ENCODE measurements at places on chromosomes 11 and 22.

DNA sequence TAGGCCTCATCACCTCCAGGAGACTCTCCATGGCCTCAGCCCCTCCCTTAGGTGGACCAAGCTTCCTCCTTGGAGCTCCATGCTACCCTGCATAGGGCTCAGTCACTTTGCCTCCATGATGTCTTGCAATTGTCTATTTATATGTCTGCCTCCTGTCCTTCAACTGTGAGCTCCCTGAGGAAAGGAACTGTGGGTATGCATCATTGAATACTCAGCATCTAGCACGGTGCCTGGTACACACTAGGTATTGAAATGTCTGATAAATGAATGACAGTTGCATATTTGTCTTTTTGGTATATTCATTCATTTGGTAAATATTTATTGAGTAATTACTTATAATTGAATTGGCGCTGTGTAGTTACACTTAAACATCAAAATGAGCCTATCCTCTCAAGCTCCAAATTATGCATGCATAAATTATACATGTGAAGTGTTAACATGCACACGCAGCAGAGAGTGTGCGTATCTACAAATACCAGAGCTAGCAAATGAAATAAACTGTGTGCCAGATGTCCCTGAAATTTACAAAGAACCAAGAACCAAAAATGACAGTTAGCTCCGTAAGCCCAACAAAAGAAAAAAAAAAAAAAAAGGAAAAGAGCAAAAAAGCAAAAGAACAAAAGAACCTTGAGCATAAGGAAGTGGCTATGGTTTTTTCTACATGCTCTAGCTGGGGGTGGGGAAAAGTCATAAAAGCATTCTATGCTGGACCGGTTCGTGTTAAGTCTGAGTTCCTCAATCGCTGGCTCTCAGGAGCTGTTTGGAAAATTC, 25.2 kb downstream of the GRAP2 start:
- DNase-seq, result no peak

DNA sequence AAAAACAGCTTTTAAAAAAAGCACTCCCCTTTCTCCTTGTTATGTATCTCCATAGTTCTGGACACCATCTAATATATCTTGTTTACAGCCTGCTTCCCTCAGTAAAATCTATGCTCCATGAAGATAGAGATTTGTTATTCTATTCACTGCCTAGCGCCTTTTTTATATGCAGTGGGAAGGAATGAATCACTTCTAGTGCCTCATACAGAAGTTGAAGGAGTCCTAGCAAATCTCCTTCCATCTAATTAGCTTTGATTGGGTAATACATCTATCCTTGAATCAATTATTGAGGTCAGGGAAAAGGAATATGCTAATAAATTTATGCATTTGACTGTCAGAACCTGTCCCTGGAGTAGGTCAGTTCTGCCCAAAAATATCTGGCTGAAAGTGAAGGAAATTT, 25.8 kb downstream of the SPA17 start:
- no peak for DNase-seq

DNA sequence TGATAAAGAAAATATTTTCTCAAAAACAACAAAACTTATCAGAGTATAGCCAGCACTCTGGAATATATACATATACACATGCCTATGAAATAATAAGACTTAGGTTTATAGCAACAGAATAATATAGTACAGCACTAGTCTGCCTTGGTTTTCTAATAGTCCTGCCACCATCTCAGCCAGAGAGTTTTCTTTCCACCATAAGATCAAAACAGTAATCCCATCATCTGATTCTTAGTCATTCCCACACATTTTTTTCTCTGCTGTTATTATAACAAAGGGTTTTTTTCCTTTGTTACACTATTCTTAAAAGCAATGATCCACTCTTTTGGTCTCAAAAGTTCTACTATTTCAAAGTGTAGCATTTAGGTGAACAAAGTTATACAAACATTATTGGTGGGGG, 15.1 kb downstream of the MTMR2 start:
- no peak for DNase-seq

GRCh38 chr11:113124006-113124405, 162.8 kb downstream of the NCAM1 start:
- no peak for DNase-seq

DNA sequence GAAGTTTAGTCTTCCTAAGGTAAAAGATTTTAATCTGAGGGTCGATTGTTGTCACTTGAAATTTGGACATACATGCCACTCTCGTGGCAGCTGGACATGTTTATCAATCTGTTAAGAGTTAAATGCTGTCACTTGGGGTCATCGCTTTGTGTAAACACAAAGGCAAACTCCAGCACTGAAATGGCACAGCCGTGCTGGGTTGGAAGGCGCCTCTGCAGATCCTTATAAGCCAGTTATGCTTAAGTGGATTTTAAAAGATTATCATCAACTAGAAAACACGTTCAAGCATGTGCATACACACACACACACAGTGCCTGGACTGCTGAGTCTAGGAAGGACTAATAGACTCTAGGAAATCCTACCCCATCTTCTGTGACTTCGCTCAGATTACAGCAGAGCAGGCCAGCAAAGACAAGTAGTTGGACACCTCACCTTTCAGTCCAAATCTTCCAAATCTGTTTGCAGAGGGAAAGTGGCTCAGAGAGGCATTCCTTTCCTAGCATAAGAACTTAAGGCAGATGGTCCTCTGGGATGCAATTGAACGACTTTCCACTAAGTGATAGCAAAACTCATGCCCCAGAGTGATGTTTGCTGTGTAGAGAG, 83.7 kb downstream of the CACNG2 start:
- no peak for DNase-seq

- DNase-seq, result no peak
These were observed at the start of gene IL18 for GRCh38 chr11:112163875-112164685. TSS of gene IL18 (minus strand) at chr11:112164094. CDS start at chr11:112155053, 9,041 bp downstream.

DNA sequence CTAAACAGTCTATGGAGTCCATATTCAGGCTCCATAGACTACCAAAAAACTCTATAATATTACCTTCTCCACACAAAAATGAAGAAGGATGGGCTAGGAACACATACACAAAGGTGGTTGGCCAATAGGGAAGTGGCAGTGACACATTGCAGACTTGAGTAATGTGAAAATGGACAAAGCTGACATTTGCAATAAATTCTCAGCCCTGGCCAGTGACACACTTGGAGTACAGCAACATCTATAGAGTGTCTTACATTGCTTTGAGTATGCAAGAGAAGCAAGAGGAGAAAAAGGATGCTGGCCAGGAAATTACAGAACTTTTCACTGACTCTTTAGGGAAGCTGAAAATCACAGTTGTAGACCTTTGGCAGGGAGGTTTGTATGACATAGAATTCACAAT, 7.3 kb upstream of the OR52W1 start:
- DNase-seq, result no peak

GRCh38 chr11:43515090-43515489, 156.4 kb downstream of the TTC17 start:
- no peak for DNase-seq

DNA sequence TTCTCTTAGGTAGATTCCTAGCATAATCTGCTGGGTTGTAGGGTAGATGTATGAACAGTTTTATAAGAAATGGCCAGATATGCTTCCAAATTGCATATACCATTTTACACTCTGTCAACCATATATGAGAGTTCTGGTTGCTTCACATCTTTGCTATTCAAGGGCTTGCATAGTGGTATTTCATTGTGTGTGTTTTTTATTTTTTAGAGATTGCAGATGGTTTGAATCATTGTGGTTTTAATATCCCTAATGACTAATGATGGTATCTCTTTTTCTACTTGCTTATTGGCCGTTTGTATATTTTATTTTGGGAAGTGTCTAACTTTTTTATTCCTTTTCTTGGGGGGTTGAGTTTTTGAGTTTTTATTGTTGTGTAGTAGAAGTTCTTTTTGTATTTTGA, 26.9 kb downstream of the RNF214 start:
- DNase-seq, result no peak

- DNase-seq, result no peak
These were observed 19.9 kb upstream of the ME3 start for GRCh38 chr11:86692317-86692716.

DNA sequence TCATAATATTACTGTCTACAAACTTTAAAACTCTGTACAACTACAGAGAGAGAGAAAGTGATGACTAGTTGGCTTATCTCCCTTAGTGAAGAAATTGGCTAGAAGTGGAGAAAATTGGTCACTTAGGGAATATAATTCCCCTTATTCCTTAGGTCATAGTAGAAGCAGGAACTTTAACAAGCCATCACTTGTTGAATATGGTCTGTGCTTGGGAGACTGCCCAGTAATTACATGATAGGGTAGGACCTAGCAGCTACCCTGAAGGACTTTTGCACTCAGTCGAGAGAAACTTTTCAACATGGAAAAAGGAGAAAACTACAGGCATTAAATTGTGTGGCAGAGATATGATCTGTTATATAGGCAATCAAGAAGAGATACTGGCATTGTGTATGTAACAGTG, 576.5 kb upstream of the CCDC90B start:
- DNase-seq, result no peak

DNA sequence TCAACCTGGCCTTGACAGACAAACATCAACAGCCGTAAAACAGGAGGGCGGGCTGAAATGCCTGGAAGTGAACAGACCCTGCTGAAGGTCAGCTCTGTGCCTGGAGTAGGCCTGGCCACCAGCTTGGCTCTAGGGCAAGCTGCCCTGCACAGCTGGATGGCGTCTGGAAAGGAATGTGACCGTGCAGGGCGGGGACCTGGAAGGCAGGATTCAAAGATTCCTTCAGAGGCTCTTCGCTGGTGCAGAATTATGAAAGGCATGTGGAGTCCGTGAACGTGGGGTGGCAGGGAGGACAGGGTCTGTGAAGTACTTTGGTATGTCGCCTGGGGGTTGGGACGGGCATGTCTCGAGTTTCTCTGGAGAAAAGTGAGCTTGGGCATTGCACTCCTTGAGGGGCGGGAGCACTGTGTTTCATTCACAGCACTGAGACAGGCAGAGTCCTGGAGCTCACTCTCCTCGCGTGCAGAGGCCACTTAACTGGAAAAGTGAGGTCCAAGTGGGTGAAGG, 1.5 kb downstream of the EHD1 start:
- DNase-seq, result no peak

DNA sequence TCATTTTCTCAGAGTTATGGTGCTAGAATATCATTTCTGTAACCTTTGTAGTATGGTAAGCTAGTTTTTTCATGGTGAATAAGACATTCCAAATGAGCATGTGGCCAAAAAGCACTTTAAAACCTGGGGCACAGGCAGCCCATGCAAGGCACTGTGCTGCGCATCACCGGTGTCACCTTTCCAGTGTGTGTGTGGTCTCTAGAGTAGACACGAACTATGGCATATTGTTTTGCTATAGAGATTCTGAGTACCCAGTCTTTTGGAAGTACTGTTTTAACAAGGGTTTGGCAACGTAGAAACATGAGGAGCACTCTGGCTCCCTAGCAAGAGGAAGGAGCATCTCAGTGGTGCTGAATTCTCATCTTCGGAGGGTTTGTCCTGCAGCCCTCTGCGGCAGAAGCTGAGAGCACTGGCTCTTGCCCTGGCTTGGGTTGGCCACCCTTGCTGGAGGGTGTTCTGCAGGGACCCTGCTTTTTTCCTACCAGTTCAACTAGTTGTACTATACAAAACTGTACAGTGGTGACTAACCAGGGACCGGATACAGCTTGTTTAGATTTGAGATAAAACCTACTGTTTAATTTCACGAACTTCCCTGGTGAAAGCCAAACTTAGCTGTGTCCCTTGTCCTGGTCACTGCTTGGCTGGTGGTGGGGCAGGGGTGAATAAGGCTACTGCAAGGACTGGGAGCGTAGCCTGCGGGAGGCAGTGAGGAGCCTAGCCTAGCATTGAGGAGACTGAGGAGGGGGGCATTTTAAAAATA, 135.7 kb downstream of the ATXN10 start:
- no peak for DNase-seq

DNA sequence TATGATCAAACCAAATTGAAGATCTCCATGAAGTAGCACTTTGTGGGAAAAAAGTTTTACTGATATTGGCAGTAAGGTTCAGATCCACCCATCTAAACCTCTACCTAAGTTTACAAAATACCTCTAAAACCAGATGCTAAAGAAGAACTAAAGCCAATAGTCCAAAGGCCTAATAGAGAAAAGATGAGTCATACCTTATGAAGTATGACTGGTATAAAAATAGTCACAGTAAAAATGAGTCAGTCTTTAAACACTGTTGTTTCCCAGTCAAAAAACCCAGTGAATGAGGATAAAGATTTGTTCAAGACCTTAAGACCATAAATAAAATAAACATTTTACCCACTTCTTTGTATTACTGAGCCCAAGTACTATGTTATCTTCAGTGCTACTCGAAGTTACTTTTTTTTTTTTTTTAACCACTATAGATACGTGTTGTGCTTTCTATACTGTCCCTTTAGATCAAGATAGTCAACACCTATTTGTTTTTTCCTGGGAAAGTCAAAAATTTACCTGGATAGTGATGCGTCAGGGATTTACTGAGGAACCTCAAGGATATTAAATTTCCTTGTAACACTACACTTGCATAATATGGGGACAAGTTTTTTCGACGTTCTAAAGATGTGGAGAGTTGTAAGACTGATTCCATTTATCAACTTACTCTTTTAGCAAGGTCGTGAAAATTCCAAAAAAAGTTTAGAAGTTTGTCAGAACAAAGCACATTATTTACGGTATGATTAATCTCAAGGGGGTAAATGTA, 87.3 kb downstream of the CCDC73 start:
- DNase-seq, result no peak

GRCh38 chr22:40542821-40543540, 93.5 kb downstream of the MRTFA start:
- no peak for DNase-seq

- no peak for DNase-seq
These were observed 36.2 kb downstream of the UVRAG start for GRCh38 chr11:75851203-75851602.

DNA sequence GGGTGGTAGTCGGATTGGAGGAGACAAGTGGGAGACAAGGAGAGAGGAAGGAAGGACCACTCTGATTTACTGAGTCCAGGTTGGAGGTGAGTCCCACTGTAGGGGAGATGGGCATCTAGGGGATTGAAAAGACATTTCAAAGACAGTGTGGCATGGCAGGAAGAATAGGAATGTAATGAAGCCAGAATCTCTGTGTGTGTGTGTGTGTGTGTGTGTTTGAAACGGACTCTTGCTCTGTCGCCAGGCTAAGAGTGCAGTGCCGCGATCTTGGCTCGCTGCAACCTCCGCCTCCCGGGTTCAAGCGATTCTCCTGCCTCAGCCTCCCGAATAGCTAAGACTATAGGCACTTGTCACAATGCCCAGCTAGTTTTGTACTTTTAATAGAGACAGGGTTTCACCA, 4.2 kb upstream of the CSDC2 start:
- DNase-seq, result no peak

GRCh38 chr22:17162731-17163130, 3.7 kb upstream of the HDHD5 start:
- DNase-seq, result no peak

- DNase-seq, result no peak
These were observed 501.9 kb downstream of the CNTN5 start for GRCh38 chr11:99522467-99523173.

DNA sequence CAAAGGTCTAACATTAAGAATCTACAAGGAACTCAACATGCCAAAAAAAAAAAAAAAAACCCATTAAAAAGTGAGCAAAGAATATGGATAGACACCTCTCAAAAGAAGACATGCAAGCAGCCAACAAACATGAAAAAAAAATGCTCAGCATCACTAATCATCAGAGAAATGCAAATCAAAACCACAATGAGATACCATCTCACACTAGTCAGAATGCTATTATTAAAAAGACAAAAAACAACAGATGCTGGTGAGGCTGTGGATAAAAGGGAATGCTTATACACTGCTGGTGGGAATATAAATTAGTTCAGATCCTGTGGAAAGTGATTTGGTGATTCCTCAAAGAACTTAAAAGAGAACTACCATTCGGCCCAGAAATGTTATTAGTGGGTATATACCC, 257.7 kb upstream of the PLET1 start:
- DNase-seq, result no peak

- no peak for DNase-seq
These were observed 178.2 kb downstream of the LRRC4C start for GRCh38 chr11:41281131-41281742.
